ENCODE measurements at places on chromosomes 5 and 9.

GRCh38 chr5:90408571-90409317 is 812 bp downstream of the CETN3 start:
- no peak for DNase-seq

DNA sequence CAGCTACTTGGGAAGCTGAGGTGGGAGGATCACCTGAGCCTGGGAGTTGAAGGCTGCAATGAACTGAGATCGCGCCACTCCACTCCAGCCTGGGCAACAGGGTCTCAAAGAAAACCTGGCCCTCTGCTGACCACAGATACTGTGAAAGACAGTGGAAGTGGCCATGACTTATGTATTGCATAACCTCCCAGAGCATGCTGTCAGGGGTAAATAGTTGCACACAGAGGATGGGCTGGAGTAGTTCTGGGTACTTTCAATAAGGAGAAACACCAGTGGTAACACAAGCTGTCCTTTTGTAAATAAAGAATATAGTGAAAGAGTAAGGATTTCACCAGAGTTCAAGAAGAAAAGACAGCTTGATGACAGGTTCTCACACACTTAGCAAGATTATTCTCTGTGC is 1.8 kb downstream of the ACER2 start:
- no peak for DNase-seq

DNA sequence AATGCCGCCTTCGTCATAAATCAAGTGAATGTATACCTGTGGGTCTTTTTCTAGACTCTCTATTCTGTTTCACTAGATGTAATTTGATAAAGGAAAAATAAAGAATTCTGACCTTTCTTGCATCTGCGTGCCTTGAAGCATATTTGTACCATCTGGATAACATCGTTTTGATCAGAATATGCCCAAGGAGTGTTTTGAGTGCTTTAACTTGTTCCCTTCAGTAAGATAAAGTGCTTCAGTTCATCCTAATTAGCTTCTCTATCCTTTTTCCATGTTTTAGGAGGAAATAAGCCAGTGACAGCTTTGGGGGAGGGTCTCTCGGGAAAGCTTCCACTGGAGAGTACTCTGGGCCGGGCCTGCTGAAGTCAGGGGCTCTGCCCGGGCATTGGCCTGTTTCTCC is 113.5 kb upstream of the DAP start:
- no peak for DNase-seq

- DNase-seq, result no peak
These were observed 28.3 kb downstream of the POU4F3 start for GRCh38 chr5:146366904-146367303.

GRCh38 chr9:114150608-114151007 is 4.7 kb upstream of the COL27A1 start:
- no peak for DNase-seq

GRCh38 chr9:114787781-114788498 is 17.9 kb downstream of the TNFSF15 start:
- DNase-seq, result no peak

- DNase-seq, result no peak
These were observed 3.4 kb downstream of the CPEB4 start for GRCh38 chr5:173891308-173892116.

GRCh38 chr5:91293131-91293530 is 90.0 kb downstream of the ARRDC3 start:
- DNase-seq, result no peak

DNA sequence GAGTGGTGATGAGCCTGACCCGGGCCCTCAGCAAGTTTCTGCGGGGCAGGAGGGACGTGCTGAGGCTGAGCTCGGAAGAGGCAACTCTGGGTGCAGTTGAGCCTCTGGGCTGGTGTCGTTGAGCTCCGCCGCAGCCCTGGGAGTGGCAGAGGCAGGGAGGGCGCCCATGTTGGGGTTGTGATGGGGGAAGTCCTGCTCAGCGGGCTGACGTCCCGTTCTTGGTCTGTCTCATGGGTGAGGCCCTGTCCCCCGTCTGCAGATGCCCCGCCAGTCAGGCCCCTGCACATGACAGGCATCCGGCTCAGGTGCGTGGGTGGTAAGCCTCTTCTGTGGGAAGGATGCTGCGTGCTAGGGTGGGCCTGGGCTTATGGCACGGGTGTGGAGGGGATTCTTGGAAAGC is 64.3 kb downstream of the RXRA start:
- DNase-seq, result no peak

GRCh38 chr9:124296094-124296493 is 38.3 kb downstream of the NEK6 start:
- DNase-seq, result no peak

GRCh38 chr5:149358294-149358651 is 427 bp downstream of the PCYOX1L start:
- no peak for DNase-seq
